Foreskin keratinocyte (primary cell): ENCODE measurements at places on chromosomes 4 and X. TPM values are rescaled to one million over a fixed set of nuclear protein-coding genes. Genes with fewer than 3 reads are reported as not detected.

SLC6A14 gene
- total RNA-seq = under 0.01 and 0.20 TPM in 2 replicates

GRCh38 chr4:180650273-180650672, 1592.9 kb upstream of the TENM3 start:
- DNase-seq = no peak

- no peak for DNase-seq
These were observed 410.3 kb downstream of the RPA4 start for GRCh38 chrX:97294041-97294440.

GAGE13 gene
- total RNA-seq = not detected in 2 replicates

DNA sequence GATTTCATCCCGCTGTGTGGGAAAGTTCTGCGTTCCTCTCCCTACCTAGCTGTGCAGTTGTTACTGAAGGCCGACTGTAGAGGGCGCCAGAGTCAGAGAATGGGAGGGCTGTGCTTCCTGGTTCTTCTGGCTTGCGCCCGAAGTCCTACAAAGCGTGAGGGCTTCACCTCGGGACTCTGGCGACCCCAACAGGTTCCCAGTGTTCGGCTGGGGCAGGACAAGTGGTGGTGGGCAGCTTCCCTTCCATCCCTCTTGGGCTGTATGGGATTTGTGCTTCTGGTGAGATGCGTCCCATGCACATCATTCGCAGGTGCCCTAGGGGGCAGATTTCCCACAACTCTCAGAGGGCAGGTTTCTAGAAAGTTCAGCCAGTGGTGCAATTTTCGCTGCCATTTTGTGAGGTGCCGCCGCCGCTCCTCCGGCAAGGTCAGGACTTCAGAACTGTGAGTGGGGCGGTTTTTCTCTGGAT, 27.3 kb downstream of the CT45A1 start:
- no peak for DNase-seq

DNA sequence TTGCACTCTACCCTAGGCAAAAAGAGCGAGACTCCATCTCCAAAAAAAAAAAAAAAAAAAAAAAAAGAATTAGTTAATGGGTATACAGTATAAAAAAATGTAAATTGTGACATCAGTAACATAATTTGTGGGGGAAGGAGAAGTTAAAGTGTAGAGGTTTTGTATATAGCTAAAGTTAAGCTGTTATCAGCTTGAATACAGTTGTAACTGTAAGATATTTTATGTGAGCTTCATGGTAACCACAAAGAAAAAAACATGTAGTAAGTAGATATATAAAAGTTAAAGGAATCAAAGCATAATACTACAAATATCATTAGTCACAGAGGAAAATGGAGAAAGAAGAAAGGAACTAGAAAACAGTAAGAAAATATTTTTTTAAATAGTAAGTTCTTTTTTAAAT, 53.2 kb upstream of the EPGN start:
- no peak for DNase-seq

DNA sequence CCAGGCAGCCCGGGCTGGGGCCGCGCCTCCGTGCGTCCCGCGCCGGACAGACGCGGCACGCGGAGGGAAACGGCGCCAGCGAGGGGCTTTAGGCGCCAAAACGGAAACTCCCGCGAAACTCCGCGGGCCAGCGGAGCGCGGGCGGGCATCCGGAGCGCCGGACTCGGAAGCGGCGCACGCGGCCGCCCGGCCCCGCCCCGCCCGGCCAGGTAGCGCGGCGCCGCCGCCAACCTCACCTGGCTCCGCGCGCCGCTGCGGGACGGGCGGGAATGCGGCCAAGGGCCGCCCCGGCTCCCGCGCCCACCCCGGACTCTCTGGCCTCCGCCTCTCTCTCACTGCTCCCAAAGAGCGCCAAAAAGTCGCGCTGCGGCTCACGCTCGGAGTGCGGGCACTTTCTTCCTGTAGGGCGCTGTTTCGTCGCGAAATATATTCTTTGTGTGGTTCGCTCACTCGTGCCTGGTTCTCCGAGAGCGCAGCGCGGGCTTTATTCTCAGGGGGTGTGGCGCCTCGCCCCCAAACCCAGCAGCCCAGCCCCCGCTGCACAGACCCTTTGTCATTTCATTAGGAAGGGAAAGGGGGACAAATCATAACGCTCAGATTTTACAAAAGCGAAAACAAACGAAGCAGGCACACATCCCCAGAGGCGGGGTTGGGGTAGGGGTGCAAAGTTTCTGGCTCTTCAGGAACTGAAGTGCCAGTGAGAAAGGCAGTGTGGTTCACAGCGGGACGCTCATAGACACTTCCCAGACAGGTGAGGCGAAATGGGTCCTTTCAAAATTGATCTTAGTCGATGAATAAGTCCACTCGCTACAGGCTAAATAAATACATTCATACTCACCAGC, 961 bp upstream of the MBNL3 start:
- DNase-seq = peak; percentile 4

CENPVL2 gene
- not detected in 2 replicates for total RNA-seq

GRCh38 chrX:40174001-40174853, 76.5 kb upstream of the BCOR start:
- DNase-seq = no peak

PLP1 gene
- not detected in 2 replicates for total RNA-seq

TECRL gene
- not detected in 2 replicates for total RNA-seq

FGF2 gene
- 2.3 and 2.5 TPM in 2 replicates for total RNA-seq

- no peak for DNase-seq
These were observed 403 bp upstream of the LGI2 start for GRCh38 chr4:25031077-25031621.

DNA sequence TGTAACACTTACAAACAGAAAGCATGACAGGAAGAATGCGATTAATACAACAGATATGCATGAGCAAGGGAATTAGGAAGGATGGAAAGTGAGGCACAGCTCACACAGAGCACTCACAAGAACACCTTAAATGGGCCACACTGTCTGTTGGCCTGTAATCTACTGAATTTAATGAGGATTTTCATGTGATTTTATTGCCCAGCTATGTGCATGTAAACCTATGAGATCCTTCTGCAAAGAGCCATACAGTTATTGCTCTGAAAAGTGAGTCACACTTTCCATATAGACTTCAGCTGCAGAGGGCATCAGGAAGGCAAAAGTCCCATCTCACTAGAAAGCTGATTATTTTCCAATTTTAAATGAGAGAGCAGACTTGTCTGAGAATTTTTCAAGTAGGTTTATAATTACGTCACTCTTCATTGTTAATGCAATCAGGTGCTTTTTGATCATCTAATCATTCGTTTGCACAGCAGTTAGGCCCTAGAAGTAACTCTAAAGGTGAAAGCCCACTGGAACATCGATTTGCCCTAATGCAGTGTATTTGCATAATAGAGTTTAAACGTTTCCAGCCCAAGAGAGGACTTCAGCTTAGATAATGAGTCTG, 832.7 kb upstream of the INTU start:
- no peak for DNase-seq

GRCh38 chr4:111542056-111542455, 603.2 kb upstream of the FAM241A start:
- DNase-seq = no peak

TLR3 gene
- total RNA-seq = 5.2 and 6.9 TPM in 2 replicates

GRCh38 chr4:78059524-78059889, 2.4 kb downstream of the FRAS1 start:
- peak; percentile 76 for DNase-seq

C4orf51 gene
- not detected in 2 replicates for total RNA-seq

DNA sequence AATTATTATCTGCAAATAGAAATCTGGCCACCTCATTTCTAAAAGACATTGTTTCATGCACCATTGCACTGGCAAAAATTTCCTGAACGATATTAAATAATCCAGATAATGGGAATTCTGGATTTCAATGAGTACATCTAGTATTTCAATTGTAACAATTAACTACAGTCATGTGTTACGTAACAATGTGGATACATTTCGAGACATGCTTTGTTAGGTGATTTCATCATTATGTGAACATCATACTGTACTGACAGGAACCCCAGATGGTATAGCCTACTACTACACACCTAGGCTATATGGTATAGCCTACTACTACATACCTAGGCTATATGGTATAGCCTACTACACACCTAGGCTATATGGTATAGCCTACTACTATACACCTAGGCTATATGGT, 14.8 kb downstream of the LAMTOR3 start:
- peak; percentile 12 for DNase-seq

TEX13D gene
- total RNA-seq = not detected in 2 replicates

DNA sequence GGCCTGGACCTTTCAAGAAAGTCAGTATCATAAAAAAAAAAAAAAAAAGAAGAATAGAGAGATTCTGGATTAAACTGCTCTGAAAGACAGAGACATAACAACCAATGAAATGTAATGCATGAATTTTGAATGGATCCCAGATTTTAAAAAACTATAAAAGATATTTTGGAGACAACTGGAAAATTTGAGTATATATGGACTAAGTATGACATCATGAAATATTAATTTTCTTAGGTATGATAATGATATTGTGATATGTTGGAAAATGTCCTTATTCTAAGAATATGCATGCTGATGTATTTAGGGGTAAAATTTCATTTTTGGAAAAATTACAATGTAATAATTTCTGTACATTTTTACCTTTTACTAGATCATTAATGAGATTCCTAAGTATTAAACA, 52.6 kb downstream of the TBC1D19 start:
- no peak for DNase-seq

GPM6B gene
- 0.17 TPM in 1 of 2 replicates, not detected in the other for total RNA-seq

DNA sequence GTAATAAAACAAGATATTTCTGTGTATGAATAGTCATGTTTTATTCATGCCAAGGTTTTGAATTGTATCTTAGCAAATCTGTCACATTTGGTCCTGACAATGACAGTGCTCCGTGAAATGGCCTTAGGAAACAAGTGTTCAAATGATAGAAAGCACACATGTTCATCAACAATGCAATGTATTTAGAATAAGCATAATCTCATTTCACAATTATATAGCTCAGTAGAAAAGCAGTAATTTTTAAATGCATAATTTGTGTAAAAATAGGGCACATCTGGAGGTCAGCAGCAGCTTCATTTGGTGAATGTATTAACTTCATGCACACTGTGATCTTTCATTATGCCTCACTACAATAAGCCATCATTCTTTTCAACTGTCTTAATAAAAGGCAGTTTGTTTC, 380.4 kb downstream of the GPM6A start:
- no peak for DNase-seq

GUCY1A1 gene
- total RNA-seq = 0.11 TPM in 1 of 2 replicates, not detected in the other

RTL5 gene
- 0.14 TPM in 2 replicates for total RNA-seq

GRCh38 chr4:99921174-99921573, 25.2 kb downstream of the DNAJB14 start:
- no peak for DNase-seq

GRCh38 chr4:131054489-131055019, 1958.6 kb downstream of the C4orf33 start:
- peak; percentile 14 for DNase-seq

HEPH gene
- total RNA-seq = 0.11 and 1.1 TPM in 2 replicates

DNA sequence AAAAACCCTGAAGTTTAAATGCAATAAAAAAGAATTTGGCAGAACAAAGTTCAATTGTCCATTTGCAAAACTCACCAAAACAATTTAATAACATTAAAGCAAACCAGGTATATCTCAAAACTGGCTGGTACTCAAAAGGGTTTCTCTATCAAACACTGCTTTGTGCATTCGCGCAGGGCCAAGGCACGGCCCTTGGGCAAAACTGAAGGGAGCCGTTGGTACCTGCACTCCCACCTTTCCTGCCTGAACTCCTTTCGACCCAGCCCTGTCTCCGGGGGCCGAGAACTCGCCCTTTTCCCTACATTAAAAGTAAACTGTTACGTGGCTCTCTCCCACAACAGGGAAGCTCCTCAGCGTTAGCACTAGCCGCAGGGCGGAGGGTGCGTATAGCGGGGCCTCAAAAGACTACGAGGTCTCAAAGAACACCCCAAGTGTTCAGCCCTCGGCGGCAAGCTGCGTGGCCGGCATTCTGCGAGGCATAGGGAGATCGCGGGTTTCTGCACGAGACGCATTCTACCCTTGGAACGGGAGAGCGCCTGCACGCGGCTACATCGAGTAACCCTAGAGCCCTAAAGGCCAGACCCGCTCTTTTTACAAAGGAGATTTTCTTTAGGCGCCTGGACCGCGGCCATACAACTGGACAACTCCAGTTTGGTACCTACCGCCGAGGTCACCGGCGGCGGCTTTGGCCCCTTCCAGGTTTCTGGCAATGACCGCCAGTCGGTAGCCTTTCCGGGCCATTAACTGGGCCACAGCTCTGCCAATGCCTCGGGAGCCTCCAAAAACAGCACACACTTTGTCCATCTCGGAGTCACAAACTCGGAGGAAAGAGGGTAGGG, 550 bp downstream of the CBR4 start:
- peak; percentile 62 for DNase-seq

- no peak for DNase-seq
These were observed 34.6 kb downstream of the BCLAF3 start for GRCh38 chrX:19956306-19956705.

DNA sequence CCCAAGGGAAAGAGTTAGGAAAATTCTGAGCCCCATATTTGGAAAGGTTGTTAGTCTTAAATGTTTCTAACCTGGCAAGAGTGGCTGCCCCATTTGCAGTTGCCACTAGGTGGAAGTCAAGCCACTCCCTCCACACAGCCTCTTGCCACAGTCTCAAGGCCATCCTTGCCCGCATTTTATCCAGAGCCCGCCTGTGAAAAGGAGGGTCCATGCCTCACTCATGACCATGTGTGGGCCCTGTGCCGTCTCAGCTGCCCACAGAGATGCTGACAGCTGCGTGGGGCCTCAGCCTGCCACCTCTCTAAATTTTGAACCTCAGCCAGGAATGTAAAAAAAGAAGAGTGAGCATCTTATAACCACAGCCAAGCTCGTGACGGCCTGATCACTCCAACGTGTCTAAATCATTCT, 201.5 kb upstream of the FAM241A start:
- peak; percentile 42 for DNase-seq

- DNase-seq = peak; percentile 70
These were observed 162.1 kb downstream of the SMIM20 start for GRCh38 chr4:26076000-26076587.

DNA sequence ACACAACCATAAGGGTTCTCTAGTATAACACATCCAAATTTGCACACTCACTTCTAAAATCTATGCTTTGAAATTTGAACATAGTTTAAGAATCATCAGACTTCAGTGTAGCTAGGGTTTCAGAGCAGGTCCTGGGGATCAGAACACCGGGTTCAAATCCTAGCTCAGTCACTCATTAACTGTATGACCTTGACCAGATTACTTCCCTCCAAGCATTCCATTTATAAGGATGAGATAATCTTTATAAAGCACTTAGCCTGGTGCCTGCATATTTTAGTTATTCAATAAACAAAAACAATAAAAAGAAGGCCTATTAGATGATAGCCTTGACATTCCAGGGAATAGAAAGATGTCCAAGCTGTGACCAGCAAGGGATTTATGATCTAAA, 4.8 kb upstream of the STBD1 start:
- DNase-seq = no peak

- peak; percentile 3 for DNase-seq
These were observed 1.1 kb downstream of the MECP2 start for GRCh38 chrX:154096140-154097002.

- peak; percentile 42 for DNase-seq
These were observed 82.2 kb downstream of the APBB2 start for GRCh38 chr4:41132055-41132683.

- no peak for DNase-seq
These were observed 466.2 kb downstream of the BCOR start for GRCh38 chrX:39631276-39632229.

KLHL13 gene
- total RNA-seq = 5.2 and 6.5 TPM in 2 replicates
